GM12878 (cell line): ENCODE measurements at places on chromosomes 13 and 19. TPM values are rescaled to one million over a fixed set of nuclear protein-coding genes. Genes with fewer than 3 reads are reported as not detected.
A peak's percentile ranks its signal among the peaks of the same experiment; 100 is the strongest.

DNA sequence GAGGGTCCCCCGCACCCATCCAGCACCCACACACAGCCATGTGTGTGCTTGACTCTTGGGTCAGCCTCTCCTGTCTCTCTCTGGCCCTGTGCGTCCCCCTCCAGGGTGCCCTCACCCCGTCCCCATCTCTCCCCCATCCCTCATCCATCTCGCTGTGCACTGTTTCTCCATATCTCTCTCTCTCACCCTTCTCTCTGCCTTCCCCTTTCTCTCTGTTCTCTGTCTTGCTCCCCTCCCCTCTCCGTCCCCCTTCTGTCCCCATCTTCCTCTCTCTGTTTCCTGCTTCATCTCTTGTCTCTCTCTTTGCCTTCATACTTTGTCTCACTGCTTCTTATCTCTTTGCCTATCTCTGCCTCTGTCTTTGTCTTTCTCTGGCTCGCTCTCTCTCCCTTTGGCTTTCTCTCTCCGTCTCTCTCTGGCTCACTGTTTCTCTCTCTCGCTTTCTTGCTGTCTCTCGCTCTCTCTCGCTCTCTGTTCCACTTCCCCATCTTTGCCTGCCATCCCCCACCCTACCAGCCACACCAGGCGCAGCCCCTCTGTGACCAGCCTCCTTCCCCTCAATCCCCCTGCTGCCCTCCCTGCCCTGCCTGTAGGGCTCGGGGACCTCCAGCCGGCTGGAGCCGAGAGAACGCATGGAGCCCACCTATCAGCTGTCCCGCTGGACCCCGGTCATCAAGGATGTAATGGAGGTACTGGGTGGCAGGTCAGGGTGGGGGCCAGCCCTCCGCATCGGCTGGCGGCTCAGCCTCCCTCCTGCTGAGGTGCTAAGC lies 8.9 kb downstream of the STXBP2 start:
- no peak for DNase-seq
- no peaks in the 10 kb centered on the region for H3K27me3 ChIP-seq
- H3K4me3 ChIP-seq: no peak overlapping the region
- H3K4me1 ChIP-seq: peaks cover 3% of the 10 kb centered on the region

- no peaks in the 10 kb centered on the region; the same call in 1 of the 2 replicates for H3K27me3 ChIP-seq
- no peaks in the 10 kb centered on the region for H3K4me1 ChIP-seq
- no peak for DNase-seq
- no peaks in the 10 kb centered on the region for H3K36me3 ChIP-seq
These were observed 14.9 kb downstream of the COMP start for GRCh38 chr19:18776288-18776594.

DNA sequence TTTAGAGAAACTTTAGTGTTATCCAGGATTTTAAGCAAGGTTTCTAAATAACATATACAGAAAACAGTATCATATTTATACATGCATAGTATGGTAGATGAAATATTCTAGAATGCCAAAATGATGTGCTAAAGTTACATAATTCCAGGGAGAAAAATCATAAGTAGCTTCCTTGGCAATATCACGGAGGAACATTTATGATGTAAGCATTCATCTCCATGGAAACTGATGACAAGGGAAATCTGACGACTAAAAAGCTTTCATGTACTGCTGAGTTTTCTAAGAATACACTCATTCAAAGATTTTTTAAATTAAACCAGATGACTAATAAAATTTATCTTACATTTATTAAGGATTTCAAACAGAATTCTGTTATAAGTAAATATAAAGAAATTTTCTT lies 4.7 kb downstream of the TEX30 start:
- H3K4me1 ChIP-seq: peaks cover 11% of the 10 kb centered on the region
- no peak overlapping the region for H3K27ac ChIP-seq
- H3K4me3 ChIP-seq: no peak overlapping the region
- no peaks in the 10 kb centered on the region for H3K36me3 ChIP-seq
- no peaks in the 10 kb centered on the region for H3K27me3 ChIP-seq

- H3K4me3 ChIP-seq: no peak overlapping the region; the same call in 1 of the 2 replicates
- H3K36me3 ChIP-seq: no peaks in the 10 kb centered on the region; the same call in 1 of the 2 replicates
- peak overlapping the region; percentile 30 for H3K27ac ChIP-seq
- no peaks in the 10 kb centered on the region for H3K27me3 ChIP-seq
- peak; percentile 21 for DNase-seq
These were observed 82.4 kb downstream of the PIBF1 start for GRCh38 chr13:72864142-72865011.

DNA sequence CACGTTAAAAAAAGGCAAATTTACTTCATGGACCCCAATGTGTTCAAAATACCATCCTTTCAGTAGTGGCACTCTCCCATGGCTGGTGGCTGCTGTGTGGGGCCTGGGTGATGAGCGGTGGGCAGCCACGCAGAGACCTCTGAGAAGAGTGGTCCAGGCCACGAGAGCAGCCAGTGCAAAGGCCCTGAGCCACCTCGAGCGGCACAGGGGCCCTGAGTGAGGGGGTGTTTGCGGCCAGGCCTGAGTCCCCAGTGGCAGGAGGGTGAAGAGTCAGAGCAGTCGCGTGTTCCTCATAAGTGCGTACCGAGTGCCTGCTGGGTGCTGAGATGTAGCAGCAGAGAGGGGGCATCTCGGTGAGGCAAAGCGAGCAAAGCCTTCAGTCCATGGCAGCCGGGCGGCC lies 7.0 kb downstream of the ZNF444 start:
- H3K27ac ChIP-seq: no peak overlapping the region
- H3K36me3 ChIP-seq: peaks cover 2% of the 10 kb centered on the region
- DNase-seq: no peak
- no peaks in the 10 kb centered on the region for H3K27me3 ChIP-seq

- H3K27me3 ChIP-seq: no peaks in the 10 kb centered on the region
- peaks cover 16% of the 10 kb centered on the region; the same call in 1 of the 2 replicates for H3K36me3 ChIP-seq
- no peak overlapping the region for H3K4me3 ChIP-seq
- peaks cover 8% of the 10 kb centered on the region for H3K4me1 ChIP-seq
- DNase-seq: no peak
These were observed 1.7 kb upstream of the ADM5 start for GRCh38 chr19:49687566-49688316.

PTPRH gene
- total RNA-seq: 0.08 and 0.13 TPM in 2 replicates
